ENCODE measurements at places on chromosomes 12 and 14.

DNA sequence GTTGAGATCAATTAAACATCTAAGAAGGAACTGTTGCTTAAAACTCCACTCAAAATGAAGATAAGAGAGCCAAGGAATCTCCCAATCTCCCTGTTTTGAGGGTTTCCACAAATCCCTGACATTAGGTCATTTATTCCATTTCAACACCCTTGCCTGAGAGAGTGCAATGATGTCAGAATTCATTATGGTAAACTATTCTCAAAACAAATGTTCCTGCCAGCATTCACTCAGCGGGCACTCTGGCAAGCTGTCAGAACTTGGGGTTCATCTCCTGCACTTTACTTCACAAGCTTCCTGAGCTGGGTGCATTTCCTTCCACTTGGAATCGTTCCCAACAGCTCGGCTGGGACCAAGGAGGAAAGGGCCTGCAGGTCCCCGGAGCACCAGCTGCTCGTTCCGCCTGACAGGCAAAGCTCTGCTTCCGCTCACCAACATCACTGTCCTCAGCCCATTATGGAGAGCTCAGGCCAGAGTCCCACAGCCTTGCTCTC, 117.8 kb downstream of the TTC7B start:
- peaks cover 64% of the 10 kb centered on the region for H3K4me1 ChIP-seq
- DNase-seq, result peak; percentile 24
- peak overlapping the region; percentile 68 for H3K27ac ChIP-seq
- H3K27me3 ChIP-seq, result no peaks in the 10 kb centered on the region
- H3K4me3 ChIP-seq, result no peak overlapping the region

GRCh38 chr14:103509864-103510723, 12.5 kb downstream of the CKB start:
- no peak overlapping the region for H3K27ac ChIP-seq
- peaks cover 3% of the 10 kb centered on the region for H3K27me3 ChIP-seq
- no peak for DNase-seq
- peaks cover 8% of the 10 kb centered on the region for H3K4me1 ChIP-seq
- no peak overlapping the region for H3K4me3 ChIP-seq

DNA sequence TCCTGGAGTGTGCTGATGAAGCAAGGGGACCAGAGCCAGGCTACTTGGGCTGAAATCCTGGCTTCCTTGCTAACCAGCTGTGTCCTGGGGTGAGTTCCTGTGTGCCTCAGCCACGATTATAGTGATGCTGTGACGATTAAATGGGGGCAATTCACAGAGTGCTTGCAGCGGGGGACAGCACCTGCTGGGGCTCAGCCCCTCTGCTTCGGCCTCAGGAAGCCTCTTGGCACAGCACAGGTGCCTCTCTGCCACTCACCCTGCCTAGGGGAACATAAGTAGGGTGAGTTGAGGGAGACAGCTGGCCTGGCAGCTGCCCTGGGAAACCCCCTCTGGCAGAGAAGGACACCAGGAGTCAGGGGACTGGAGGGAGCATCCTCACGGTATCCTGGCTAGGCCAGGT, 9.4 kb downstream of the KRT80 start:
- no peaks in the 10 kb centered on the region for H3K36me3 ChIP-seq
- peaks cover 20% of the 10 kb centered on the region for H3K27me3 ChIP-seq
- H3K27ac ChIP-seq, result no peak overlapping the region

GRCh38 chr12:126027825-126028224, 962.6 kb downstream of the AACS start:
- DNase-seq, result no peak
- peaks cover 2% of the 10 kb centered on the region for H3K27me3 ChIP-seq
- H3K27ac ChIP-seq, result no peak overlapping the region
- H3K36me3 ChIP-seq, result no peaks in the 10 kb centered on the region
- H3K4me1 ChIP-seq, result no peaks in the 10 kb centered on the region

DNA sequence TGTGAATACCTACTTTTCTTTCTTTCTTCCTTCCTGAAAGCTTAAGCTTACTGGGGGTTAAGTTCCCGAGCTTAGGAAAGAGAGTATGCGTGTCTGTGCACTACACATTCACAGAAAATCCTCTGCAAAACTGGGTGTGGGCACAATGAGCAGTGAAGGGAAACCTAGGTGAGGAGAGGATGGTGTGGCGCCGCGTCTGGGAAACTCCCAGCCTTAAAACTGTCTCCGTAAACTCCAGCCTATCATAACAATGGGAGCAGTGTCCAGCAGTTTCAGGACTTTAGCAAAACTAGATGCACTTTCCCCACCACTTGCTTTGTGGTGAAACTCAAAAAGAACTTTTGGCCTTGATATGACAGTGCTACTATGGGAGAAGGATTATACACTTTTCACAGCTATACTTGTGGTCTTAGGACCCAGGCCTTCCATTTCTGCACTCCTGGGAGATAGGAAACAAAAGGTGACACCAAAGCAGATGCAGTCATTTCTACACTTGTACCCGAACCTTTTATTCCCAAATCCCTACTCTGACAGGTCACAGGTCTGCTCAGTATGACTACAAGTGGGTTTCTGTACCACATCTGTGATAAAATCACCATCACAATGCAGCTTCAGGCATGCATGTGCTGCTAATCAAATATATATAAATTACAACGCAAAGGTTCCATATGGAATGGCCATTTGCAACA, 10.4 kb downstream of the AKAP5 start:
- no peaks in the 10 kb centered on the region for H3K36me3 ChIP-seq
- DNase-seq, result no peak
- H3K4me3 ChIP-seq, result no peak overlapping the region
- peaks cover 2% of the 10 kb centered on the region for H3K27me3 ChIP-seq
- no peaks in the 10 kb centered on the region for H3K4me1 ChIP-seq

- no peak overlapping the region for H3K4me3 ChIP-seq
- H3K27ac ChIP-seq, result no peak overlapping the region
- H3K27me3 ChIP-seq, result peaks cover 4% of the 10 kb centered on the region
- H3K4me1 ChIP-seq, result peaks cover 20% of the 10 kb centered on the region
- H3K36me3 ChIP-seq, result peaks cover 11% of the 10 kb centered on the region
- DNase-seq, result no peak
These were observed 11.0 kb downstream of the ORAI1 start for GRCh38 chr12:121637231-121637914.

DNA sequence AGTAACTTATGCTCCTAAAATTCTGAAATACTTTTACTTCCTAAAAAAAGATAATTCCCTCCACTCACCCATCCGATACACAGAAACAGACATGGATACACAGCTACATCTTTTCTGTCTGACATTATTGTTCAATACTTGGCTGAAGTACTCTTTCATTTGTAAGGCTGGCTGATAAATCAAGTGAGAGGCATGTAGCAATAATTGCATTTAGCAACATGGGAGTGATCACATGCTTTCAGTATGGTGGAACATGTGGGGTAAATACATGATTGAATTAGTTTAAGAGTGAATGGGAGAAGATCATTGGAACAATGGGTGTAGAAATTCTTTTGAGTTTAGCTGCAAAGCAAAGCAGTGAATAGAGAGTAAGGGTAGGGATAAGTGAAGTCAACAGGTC, 25.6 kb downstream of the PTPRQ start:
- H3K27ac ChIP-seq, result no peak overlapping the region
- H3K27me3 ChIP-seq, result no peaks in the 10 kb centered on the region
- H3K4me3 ChIP-seq, result no peak overlapping the region
- H3K4me1 ChIP-seq, result no peaks in the 10 kb centered on the region
- no peak for DNase-seq

DNA sequence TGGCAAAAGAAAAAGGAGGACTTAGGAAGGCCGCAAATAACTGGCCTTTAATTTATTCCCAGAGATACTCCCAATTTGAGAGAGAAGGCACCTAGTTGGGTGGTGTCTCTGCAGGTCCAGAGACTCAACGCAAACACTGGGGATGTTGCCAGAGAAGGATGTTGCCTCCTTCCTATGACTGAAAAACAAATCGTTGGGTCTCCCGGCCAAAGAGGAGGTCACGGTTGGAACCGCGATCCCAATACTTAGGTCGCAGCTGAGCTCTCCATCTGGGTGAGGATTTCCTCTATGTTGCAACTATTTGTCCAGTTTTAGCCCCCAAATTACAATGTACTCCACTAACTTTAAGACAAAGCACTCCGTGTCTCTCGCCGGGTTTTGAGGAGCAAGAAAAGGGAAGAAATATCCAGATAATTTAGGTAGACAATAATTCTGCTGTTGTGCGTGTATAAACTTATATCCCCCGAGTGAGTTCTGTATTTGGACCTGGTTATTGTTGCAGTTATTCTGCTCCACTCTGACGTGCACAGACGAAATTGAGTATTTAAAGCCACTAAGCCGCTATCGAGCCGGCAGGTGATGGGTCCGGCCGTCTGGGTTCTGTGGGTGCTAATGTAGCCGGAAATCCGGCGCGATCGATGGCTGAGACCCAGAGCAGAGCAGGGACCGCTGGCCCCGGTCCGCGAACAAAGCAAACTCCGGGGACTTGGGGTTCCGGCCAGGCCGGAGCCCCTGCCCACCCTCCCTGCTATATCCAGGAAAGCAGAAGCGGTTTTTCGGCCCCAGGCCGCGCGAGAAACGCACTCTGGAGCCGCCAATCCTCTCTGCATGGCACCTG, 5.7 kb downstream of the HOXC12 start:
- no peaks in the 10 kb centered on the region for H3K36me3 ChIP-seq
- no peak overlapping the region for H3K27ac ChIP-seq
- DNase-seq, result no peak
- H3K27me3 ChIP-seq, result peaks cover 60% of the 10 kb centered on the region
- H3K4me1 ChIP-seq, result peaks cover 29% of the 10 kb centered on the region
- peak overlapping the region; percentile 65 for H3K4me3 ChIP-seq

- H3K4me1 ChIP-seq, result no peaks in the 10 kb centered on the region
- H3K27me3 ChIP-seq, result no peaks in the 10 kb centered on the region
- DNase-seq, result no peak
- no peak overlapping the region for H3K27ac ChIP-seq
These were observed 54.4 kb upstream of the BICD1 start for GRCh38 chr12:32052212-32052713.

DNA sequence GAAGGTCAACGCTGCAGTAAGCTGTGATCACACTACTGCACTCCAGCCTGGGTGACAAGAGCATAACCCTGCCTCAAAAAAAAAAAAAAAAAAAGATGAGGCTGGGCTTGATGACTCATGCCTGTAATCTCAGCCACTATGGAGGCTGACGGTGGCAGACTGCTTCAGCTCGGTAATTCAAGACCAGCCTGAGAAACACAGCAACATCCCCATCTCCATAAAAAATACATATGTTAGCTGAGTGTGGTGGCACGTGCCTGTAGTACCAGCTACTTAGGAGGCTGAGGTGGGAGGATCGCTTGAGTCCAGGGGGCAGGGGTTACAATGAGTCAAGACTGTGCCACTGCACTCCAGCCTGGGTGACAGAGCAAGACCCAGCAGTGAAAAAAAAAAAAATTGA, 50.4 kb downstream of the GXYLT1 start:
- H3K27me3 ChIP-seq, result no peaks in the 10 kb centered on the region
- no peak for DNase-seq
- no peaks in the 10 kb centered on the region for H3K36me3 ChIP-seq

- no peak overlapping the region for H3K4me3 ChIP-seq
- H3K36me3 ChIP-seq, result no peaks in the 10 kb centered on the region
- H3K27me3 ChIP-seq, result no peaks in the 10 kb centered on the region
- H3K4me1 ChIP-seq, result peaks cover 18% of the 10 kb centered on the region
These were observed 207.9 kb downstream of the NUAK1 start for GRCh38 chr12:105930557-105931503.

DNA sequence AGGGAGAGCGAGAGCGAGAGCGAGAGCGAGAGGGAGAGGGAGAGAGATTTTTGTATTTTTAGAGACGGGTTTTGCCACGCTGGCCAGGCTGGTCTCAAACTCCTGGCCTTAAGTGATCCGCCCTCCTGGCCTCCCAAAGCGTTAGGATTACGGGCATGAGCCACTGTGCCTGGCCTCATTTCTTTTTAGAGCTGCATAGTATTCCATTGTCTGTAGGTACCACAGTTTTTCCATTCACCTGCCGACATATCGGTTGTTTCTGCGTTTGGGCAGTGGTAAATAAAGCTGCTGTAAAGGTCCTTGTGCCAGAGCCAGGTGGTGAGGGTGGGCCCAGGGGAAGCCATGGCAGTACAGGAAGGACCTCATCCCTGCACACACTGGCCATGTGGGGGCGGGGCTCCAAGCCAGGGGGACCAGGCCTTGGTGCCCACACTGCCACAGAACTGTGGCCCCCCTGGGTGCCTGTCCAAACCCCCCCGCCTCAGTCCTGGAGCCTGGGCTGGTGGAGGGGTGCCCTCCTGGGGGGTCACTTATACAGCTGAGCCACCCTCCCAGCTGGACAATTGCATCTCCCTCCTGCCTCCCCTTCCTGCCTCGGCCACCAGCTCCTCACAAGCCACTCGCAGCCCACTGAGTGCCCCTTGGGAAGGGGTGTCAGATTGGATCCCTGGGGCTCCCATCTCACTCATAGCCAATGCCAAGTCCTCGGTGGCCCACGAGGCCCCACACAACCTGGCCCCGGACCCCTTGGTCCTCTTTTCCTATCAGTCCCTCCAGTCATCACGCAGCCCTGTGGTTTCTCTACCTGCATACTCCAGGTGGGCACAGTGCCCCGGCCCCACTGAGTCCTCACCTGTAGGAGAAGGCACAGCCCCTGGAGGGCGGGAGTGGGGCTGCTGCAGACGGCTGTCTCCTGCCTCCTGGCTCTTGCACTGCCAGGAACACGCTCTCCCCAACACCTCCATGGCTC, 1.7 kb upstream of the PUS1 start:
- peaks cover 9% of the 10 kb centered on the region for H3K36me3 ChIP-seq
- DNase-seq, result no peak
- peaks cover 7% of the 10 kb centered on the region for H3K27me3 ChIP-seq
- H3K4me3 ChIP-seq, result peak overlapping the region; percentile 92
- H3K27ac ChIP-seq, result no peak overlapping the region

DNA sequence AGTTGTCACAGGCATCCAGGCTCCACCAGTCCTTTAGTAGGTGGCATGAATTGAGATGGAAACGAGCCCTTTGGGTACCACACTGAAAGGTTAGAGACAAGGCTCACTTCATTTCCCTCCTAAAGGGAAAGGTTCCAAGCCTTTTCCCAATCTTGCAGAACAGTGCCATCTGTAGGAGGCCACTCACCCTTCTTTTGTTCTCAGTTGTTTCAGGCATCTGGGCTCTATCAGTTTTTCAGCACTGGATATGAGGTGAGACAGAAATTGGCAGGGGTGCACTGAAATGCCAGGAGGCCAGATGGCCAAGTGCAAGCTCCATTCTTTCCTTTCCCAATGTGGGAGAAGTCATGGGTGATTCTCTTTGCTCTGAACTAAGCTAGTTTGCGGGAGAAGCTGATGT, 15.2 kb downstream of the FBXO33 start:
- H3K36me3 ChIP-seq, result peaks cover 26% of the 10 kb centered on the region
- no peak for DNase-seq
- no peaks in the 10 kb centered on the region for H3K4me1 ChIP-seq

DNA sequence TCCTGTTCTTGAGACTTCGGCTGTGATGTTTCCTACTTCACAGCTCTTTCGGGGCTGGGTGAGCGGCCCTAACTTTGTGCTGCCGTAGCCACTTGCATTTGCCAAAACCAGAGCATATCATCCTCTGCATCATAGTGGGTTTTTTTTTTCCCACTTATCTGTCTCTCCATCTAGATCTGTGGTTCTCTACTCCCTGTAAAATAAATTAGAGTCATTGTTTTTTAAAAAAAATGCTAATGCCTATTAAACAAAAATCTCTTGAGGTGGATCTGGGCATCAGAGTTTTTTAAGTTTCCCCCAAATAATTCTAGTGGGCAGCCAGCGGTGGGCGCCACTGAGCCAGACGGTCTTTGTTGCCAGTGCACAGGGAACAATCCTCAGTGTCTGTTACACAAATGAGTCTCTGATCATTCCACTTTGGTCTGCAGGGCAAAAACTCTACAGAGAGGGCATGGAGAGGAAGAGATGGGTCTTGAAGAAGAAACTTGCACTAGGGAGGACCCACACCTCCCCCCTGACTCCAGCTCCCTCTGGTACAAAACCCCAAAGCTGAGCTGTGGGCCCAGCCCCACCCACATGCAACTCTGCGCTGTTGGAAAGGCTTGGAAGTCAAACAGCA, 62.4 kb upstream of the BCL2L14 start:
- H3K4me3 ChIP-seq, result no peak overlapping the region
- peaks cover 6% of the 10 kb centered on the region for H3K36me3 ChIP-seq
- H3K4me1 ChIP-seq, result peaks cover 42% of the 10 kb centered on the region
- DNase-seq, result no peak
- H3K27me3 ChIP-seq, result peaks cover 2% of the 10 kb centered on the region

Data from endothelial cell (in vitro differentiated cells).